Esophagus muscularis mucosa (tissue), 4 donors: ENCODE measurements at places on chromosomes 6 and 20. TPM values are rescaled to one million over a fixed set of nuclear protein-coding genes. Genes with fewer than 3 reads are reported as not detected.

Gene VSTM2L
- total RNA-seq: 11.1 TPM

- H3K27me3 ChIP-seq: no peaks in the 10 kb centered on the region
- H3K27ac ChIP-seq: peak overlapping the region; percentile 64
- no peaks in the 10 kb centered on the region for H3K36me3 ChIP-seq
These were observed 94.3 kb downstream of the CEBPB start for GRCh38 chr20:50284811-50285375.

- H3K27me3 ChIP-seq: no peaks in the 10 kb centered on the region
- H3K36me3 ChIP-seq: no peaks in the 10 kb centered on the region
- H3K4me3 ChIP-seq: no peak overlapping the region
- no peaks in the 10 kb centered on the region for H3K4me1 ChIP-seq
- no peak for DNase-seq
These were observed 146.2 kb downstream of the COL21A1 start for GRCh38 chr6:56101141-56101553.

DNA sequence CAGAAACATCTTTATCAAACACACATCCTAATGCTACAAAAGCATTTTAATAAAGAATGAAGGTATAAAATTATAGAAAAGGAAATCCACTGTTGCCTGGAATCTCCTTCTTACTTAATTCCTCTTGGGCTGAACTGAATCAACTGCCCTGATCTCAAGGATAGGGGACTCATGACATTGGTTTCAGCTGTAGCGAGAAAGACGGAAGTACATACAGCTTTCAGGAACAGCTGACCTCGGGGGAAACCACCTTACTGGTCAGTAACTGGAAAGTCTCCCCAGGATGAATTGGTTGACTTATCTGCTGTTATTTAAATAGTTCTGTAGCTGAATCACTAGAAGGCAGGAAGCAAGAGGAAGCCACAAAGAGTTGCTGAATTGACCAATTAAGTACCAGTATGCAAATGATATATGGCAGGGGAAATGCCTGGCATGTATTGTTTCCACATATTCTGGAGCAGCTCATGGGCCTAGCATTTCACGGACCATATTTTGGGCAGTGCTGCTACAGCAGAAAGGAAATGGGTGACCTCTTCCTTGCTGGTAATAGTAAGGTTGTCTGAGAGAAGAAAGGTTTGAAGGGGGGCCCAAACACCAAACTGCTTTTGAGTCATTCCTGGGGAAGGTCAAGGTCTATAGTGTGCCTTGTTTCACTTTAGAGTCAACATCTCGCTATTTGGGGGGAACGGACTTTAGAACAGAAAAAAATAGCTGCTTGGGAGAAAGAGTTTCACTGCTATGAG, 43.7 kb upstream of the MAP7 start:
- H3K36me3 ChIP-seq: peaks cover 44% of the 10 kb centered on the region
- DNase-seq: no peak
- H3K4me3 ChIP-seq: no peak overlapping the region
- H3K27me3 ChIP-seq: no peaks in the 10 kb centered on the region
- H3K4me1 ChIP-seq: peaks cover 2% of the 10 kb centered on the region

DNA sequence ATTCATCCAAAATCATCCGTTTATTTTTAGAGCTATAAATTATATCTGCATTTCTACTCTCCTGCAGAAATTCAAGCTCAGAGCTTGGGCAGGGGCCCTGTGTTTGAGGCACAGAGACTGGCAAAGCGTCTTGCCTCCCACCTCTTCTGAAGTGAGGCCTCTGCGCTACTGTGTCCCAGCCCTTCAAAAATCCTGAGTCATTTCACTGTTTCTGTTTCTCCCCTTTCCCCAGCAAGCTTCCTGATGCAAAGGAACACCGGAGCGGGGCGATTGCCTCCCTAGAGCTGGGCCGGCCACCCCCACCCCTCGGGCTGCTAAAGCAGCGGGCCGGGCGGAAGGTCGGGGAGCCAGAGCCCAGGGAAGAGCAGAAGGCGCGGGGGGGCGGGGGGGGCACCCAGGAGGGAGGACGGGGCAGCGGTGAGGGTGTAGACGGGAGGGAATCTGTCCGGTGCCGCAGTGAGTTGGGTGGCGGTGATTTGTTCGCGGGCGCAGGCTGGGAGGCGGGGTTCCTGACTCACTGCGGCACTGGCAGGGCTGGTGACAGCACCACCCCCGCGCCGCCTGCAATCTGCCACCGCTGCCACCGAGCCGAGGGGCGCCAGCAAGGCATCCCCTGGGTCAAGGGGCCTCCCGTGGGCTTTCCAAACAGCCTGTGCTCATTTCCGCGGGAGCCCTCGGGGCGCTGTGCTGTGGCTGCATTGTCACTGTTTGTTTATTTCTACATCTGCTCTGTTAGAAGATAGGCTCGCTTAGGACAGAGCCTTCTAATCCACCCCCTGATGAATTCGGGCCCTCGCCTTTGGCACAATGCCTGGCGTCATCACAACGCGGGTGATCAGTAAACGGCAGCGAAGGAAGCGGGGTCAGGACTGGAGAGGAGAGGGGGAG, 46.5 kb upstream of the SNAP25 start:
- H3K27me3 ChIP-seq: peaks cover 9% of the 10 kb centered on the region
- H3K36me3 ChIP-seq: no peaks in the 10 kb centered on the region
- peak overlapping the region; percentile 44 for H3K4me3 ChIP-seq
- no peak overlapping the region for H3K27ac ChIP-seq
